H9 (cell line): ENCODE measurements at places on chromosomes 1 and 21.

DNA sequence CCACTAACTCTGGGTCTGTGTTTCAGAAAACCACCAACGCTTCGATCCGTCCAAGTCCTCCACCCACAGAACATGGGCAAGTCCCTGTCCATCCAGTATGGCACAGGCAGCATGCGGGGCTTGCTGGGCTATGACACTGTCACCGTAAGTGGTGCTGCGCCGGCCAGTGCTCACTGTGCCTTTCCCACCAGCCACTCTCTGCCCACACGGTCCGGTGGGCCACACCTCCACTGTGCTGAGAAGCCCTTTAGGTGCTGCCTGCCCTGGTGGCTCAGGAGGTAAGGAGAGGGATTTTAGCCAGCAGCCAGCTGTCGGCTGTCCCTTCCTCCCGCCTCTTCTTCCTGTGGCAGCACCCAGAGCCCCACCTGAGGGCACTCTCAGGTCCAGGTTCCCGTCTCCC lies 33.9 kb downstream of the PROK1 start:
- DNase-seq = no peak

GRCh38 chr1:151831605-151832004 lies at the start of gene RORC:
Gene RORC (minus strand): TSS chr1:151831802. CDS start chr1:151831764, 38 bp downstream.
- DNase-seq = no peak

DNA sequence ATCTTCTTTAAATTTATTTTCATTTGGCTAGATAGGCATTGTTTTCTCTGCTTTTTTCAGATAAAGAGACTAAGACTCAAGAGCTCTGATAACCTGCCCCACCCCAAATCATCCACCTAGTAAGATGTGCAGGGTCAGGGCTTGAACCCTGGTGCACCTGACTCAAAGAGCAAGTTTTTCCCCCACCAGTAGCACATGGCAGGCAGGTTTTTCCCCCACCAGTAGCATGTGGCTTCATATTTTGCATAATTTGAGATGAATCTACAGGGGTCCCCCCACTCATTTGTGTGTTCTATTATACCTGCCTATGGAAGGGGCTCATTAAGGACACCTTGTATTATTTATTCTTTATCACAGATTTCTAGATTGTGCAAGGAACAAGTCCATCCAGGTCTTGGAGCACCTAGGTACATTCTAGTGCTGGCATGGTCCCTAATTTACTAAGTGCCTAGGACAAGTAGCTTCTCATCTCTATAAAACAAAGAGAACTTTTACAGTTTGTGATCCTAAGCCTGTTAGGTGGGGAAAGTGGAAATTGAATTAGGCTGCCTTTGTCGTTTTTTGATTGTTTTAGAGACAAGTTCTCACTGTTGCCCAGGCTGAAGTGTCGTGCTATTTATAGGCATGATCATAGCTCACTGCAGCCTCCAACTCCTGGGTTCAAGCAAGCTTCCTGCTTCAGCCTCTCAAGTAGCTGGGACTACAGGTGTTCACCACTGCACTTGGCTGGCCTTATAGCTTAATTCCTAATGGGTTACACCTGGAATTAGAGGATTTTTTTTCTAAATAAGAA lies 13.2 kb upstream of the CTSE start:
- no peak for DNase-seq

- no peak for DNase-seq
Observed at GRCh38 chr1:215555531-215555930, 11.6 kb upstream of the KCTD3 start.
